ENCODE measurements at places on chromosomes 7 and 10.
A peak's percentile ranks its signal among the peaks of the same experiment; 100 is the strongest.

DNA sequence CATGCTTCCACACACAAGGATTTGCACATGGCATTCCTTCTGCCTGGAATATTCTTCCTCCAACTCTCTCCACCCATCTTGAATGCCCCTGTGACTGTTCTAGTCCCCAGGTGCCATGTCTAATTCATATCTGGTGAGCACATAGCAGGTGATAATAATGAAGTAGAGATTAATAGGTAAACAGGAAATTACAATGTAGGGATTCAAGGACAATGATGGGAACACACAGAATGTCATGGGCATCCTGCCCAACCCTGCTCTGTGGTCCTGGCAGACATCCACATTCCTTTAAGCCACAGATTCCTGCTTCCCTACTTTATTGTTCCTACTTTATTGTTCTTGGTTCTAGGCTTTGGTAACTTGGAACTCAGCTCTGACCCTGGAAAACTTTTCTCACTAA is 115.8 kb downstream of the THSD7A start:
- DNase-seq, result no peak

DNA sequence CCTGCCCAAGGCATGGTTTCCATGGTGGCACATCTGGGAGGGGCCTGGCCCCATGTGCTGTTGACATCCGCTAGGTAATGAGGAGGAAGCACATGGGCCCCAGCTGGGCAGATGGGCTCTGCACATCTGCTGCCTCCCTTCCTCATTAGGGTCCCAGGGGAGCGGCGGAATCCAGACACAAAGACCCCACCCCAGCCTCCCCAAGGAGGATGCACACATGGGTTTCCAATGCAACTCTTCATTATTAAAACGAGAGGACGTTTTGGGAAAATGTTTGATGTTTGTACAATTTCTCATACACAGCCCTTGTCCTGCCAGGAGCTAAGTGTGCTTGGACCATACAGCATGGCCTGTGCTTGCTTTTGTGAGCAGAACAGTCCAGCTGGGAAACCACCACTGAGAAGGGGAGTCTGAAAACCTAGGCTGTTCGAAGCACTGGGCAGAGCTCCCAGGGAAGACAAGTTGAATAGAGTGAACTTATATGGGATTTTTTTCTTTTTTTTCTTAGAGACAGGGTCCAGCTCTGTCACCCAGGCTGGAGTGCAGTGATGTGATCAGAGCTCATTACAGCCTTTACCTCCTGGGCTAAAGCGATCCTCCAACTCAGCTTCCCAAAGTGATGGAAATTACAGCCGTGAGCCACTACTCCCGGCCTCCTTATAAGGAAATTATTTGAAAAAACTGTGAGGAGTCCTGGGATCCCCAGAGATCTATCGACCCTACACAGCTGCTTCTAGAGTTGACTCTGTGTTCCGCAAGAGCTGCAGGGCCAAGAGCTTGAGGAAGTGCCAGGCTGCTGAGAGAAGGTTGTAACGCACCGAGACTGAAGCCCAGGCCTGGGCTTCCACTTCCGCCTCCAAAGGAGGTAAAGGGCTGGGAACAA is 23.4 kb downstream of the FAM107B start:
- no peak for DNase-seq

GRCh38 chr7:39623732-39624441 is 515 bp downstream of the RALA start:
- DNase-seq, result no peak

DNA sequence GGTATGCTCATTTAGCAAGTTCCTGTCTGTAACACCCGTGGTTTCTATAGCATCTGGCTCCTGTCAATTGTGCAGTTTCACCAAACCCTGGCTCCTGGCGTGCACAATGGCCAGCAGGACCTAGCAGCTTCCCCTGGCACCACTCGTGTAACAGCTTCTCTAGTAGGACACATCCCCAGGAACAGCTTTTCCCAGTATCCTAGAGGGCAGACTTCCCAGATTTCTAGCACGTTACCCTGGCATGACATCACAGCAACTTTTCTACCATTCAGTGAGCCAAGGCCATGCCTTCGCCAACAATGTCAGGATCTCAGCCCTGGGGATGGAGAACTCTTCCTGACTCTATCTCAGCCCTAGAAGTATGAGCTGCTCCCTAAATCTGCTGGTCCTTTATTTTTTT is 6.5 kb downstream of the YME1L1 start:
- DNase-seq, result no peak

- DNase-seq, result peak; percentile 84
Measured at GRCh38 chr10:62610649-62611229, 193.8 kb upstream of the ADO start.

GRCh38 chr10:52491246-52491995 is 177.3 kb downstream of the DKK1 start:
- no peak for DNase-seq

GRCh38 chr7:106812027-106812643 is 52.9 kb upstream of the PIK3CG start:
- no peak for DNase-seq

GRCh38 chr7:68547799-68548198 is 1050.5 kb upstream of the AUTS2 start:
- DNase-seq, result no peak

DNA sequence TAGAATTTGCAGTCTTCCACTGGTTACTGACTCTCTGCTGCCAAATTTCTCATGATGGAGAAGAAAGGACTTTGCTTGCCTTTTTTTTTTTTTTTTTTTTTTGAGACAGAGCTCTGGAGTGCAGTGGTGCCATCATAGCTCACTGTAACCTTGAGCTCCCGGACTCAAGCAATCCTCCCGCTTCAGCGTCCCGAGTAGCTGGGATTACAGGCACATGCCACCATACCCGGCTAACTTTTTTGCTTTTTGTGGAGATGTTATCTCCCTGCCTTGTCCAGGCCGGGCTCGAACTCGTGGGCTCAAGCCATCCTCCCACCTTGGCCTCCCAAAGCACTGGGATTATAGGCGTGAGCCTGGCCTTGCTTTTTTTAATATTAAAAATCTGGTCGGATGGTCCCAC is 6.2 kb downstream of the INSIG1 start:
- DNase-seq, result no peak

GRCh38 chr7:119482671-119483070 is 790.3 kb upstream of the KCND2 start:
- DNase-seq, result no peak

- DNase-seq, result no peak
Measured at GRCh38 chr7:47039904-47040303, 542.0 kb downstream of the TNS3 start.

- DNase-seq, result no peak
Measured at GRCh38 chr10:129199826-129200225, 267.2 kb upstream of the MGMT start.

GRCh38 chr10:24947304-24948097 is 4.9 kb downstream of the PRTFDC1 start:
- no peak for DNase-seq

DNA sequence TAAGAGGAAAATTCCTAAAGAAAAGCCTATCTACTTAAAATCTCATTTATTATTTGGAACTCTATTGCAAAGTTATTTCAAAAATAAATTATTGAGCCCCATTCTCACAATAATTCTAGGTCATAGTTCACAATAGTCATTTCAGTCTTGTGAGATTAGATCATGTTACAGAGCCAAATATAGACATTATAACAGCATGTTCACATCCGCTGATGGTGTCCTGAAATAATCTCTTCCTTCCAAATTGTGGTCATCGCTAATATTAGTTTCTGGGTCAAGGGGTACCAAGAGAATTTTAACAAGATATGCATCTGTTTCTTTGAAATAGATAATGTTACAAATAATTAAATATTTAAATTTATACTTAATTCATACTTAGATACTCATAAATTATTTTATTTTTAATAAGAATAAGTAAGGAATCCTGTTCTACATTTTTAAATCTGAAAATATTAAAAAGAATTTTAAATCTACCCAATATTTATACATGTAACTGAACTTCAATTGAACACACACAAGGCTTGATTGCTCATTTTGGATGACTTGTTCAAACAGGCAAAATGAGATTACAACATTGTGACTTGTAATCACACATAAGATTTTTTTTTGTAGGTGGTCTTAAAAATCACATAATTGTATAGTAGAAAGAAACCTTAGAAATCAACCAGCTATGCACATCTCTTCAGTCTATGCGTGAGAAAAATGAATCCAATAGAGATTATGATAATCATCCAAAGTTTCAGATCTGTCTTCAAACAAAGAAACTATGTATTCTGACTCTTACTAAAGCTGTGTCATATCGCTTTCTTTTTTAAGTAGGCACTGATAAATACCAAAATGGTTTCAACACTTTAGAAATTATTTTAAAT is 13.1 kb downstream of the GNAT3 start:
- no peak for DNase-seq

- no peak for DNase-seq
Measured at GRCh38 chr7:131843898-131844331, 287.5 kb upstream of the PODXL start.

GRCh38 chr10:33698033-33698432 is 363.6 kb upstream of the NRP1 start:
- no peak for DNase-seq

GRCh38 chr7:2399848-2400587 is 3.4 kb upstream of the CHST12 start:
- DNase-seq, result no peak
